Renal cortex interstitium (tissue), 15 donors: ENCODE measurements at places on chromosomes 3 and 15. TPM values are rescaled to one million over a fixed set of nuclear protein-coding genes. Genes with fewer than 3 reads are reported as not detected.
A peak's percentile ranks its signal among the peaks of the same experiment; 100 is the strongest.

DNA sequence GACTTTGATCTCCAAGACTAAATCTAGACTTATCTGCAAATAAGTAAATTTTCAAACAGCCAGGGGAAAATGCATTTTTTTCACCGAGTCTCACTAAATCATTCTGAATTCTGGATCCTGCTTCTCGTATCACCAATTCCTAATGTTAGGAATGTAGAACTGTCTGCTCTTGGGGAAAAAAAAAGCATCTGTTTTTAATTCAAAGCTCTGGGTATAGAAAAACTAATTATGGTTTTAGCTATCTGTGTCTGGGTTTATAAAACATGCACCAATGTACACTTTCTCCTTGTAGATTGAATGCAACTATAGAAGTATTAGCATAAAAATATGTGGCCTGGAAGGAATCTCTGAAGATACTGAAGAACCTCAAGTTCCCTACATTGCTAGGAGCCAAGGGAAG is 4.8 kb upstream of the CDAN1 start:
- no peak for DNase-seq

DNA sequence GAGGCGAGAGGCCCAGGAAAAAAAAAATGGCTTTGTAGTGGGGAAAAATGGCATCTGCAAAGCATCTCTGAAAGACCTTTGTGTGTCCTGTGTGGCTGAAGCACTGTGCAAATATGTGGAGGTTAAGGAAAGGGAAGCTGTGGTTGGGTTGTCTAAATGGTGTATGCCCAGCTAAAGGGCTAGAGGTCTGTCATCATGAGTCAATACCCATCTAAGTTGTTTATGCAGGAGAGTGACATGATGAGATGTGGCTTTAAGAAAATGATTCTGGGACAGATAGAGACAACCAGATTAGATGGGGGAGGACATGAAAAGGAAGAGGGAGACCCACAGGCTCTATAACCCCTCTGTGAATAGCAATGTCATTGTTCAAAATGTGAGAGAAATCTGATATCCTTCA is 280.7 kb downstream of the MFSD1 start:
- no peak for DNase-seq

DNA sequence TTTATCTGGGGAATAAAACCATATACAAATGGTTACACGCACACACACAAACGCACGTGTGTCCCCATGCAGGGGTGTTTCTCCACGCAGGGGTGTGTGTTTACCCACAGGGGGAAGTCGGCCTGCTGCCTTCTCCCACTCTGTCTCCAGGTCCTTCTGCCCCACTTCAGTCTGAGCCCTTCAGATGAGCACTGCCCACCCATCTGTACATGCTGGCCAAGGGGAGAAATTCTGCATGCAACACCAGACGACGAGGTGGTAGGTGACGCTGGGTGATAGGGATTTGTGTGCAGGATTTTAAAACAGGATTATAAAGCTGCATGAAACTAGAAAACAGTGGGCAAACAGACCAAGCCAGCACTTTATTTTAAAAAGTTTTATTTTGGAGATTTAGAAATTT is 122.5 kb downstream of the TJP1 start:
- DNase-seq: no peak

- no peak for DNase-seq
These were observed 214.7 kb downstream of the SHQ1 start for GRCh38 chr3:72633534-72633933.

GRCh38 chr3:128710816-128711433 is 15.1 kb upstream of the RAB7A start:
- DNase-seq: no peak

GRCh38 chr3:182330646-182331045 is 462.7 kb upstream of the ATP11B start:
- DNase-seq: no peak

- no peak for DNase-seq
These were observed 39.1 kb upstream of the OSBPL11 start for GRCh38 chr3:125634336-125634950.

- no peak for DNase-seq
These were observed 28.4 kb downstream of the RGMA start for GRCh38 chr15:93060336-93061248.

- peak; percentile 16 for DNase-seq
These were observed 50.0 kb downstream of the RASGRP1 start for GRCh38 chr15:38514601-38515000.

- DNase-seq: no peak
These were observed 11.7 kb downstream of the LRRFIP2 start for GRCh38 chr3:37162501-37163245.

- DNase-seq: no peak
These were observed 65.2 kb downstream of the NR2F2 start for GRCh38 chr15:96395687-96396086.

- DNase-seq: no peak
These were observed 12.9 kb downstream of the OR5AC2 start for GRCh38 chr3:98099848-98100247.

DNA sequence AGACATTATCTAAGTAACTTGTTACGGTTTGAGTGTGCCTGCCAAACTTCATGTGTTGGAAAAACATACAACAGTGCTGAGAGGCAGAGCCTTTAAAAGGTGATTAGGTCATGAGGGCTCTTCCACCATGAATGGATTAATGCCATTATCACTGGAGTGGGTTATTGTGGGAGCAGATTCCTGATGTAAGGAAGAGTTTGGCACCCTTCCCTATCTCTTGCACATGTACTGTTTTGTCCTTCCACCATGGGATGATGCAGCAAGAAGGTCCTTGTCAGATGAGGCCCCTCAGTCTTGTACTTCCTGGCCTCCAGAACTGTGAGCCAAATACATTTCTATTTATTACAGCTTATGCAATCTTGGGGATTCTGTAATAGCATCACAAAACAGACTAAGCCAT is 413.9 kb downstream of the EPHA3 start:
- no peak for DNase-seq

DNA sequence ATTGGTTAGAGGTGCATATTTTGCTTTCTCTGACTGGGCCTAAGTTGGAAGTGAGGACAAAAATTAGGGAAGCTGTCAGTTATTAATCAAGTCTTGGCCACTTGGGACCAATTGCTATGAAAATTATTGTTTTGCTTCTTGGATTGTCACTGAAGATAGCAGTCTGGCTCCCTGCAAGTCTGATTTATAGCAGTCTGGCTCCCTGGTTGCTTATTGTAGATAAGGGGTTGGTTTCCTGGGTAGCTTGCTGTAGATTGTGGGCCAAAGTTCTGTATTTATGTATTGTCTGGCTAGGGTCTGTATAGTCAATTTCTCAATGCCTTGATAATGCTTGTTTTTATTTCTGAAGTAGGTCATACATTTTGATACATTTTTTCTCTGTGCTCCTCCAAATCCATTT is 13.3 kb upstream of the DRD3 start:
- no peak for DNase-seq

- DNase-seq: no peak
These were observed 3.3 kb downstream of the RFX7 start for GRCh38 chr15:56240390-56240789.

GRCh38 chr15:38028869-38029268 is 94.4 kb downstream of the TMCO5A start:
- DNase-seq: no peak

GRCh38 chr15:74302821-74303359 is 64.6 kb downstream of the CYP11A1 start:
- DNase-seq: no peak

- no peak for DNase-seq
These were observed 50.5 kb downstream of the UBE2E1 start for GRCh38 chr3:23856286-23856685.

DNA sequence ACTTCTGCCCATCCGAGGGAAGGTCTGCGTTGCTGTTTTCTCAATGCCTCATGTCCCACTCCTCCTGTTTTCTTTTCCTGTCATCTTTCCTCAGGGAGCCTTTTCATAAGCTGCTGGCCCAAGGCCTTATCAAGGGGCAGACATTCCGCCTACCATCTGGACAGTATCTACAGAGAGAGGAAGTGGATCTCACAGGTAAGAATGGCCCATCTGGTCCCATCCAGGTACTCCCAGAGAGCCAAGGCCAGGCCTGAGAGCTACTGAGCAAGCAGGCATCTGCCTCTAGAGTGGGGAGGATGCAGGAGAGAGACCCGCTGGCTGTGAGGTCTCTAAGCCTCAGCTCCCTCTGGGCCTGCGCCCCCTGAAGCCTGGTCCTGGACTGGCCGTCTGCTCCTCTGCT is 81.5 kb upstream of the LIMD1 start:
- no peak for DNase-seq

DNA sequence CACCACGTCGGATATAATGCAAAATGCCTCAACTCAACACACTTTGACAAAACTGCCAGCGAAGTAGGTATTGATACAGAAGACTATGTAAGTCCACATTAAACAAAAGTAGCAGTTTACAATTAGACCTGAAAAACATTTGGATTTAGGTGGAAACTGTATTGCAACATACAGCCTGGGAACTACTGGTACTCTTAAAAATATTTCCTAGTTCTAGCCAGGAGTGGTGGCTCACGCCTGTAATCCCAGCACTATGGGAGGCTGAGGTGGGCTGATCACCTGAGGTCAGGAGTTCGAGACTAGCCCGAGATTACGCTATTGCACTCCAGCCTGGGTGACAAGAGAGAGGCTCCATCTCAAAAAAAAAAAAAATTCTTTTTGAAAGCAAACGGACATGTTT is 246.2 kb downstream of the ZBTB20 start:
- DNase-seq: no peak

- DNase-seq: no peak
These were observed 120.1 kb downstream of the LIPC start for GRCh38 chr15:58551764-58552504.

- DNase-seq: no peak
These were observed 38.8 kb upstream of the BCL2L10 start for GRCh38 chr15:52151353-52151752.

DNA sequence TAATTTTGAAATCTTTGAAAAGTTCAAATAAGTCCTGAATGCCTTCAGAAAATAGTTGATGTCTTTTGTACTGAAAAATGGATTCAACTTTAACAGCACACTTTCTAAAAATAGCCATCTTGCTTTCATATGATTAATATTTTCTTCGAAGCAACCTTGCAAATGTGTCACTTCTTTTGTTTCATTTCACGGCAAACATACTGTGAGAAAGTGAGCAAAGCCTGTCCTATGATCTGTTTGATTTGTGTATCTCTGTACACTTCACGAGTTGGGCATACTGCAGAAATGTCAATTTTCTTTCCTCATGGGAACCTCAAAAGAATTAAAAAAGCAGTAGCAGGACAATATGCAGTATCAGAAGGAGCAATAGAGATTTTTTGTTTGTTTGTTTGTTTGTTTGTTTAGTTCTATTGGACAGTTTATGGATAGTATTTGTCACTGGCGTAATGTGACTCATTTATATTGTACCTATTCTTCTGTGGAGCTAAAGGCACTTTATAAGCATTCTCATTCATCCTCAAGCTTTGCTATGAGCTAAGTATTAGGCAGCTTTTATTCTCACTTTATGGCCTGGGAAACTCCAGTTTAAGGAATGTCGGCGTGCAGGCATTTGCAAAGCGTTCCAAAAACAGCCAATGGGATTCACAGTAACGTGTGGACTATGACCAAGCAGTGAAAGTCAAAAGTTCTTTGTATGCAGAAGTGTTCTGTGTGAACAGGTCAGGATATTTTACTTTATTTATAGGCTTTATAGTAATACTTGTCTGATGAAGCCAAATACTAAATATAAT is 572.0 kb downstream of the NAALADL2 start:
- DNase-seq: no peak

SLC12A1 gene
- polyA plus RNA-seq: 489 TPM

STRA6 gene
- polyA plus RNA-seq: 24.4 TPM

TNFAIP8L3 gene
- 2.5 TPM for polyA plus RNA-seq

CSPG4 gene
- 11.1 TPM for polyA plus RNA-seq

CAMKV gene
- polyA plus RNA-seq: 0.18 TPM

OSTN gene
- 8.5 TPM for polyA plus RNA-seq

CCDC71 gene
- polyA plus RNA-seq: 20.2 TPM

AHSG gene
- polyA plus RNA-seq: 2.2 TPM

TCAIM gene
- 48.7 TPM for polyA plus RNA-seq
